ENCODE measurements at places on chromosomes 13 and 19.

- no peak for DNase-seq
Measured at GRCh38 chr13:67036699-67037457, 193.3 kb downstream of the PCDH9 start.

GRCh38 chr13:44030615-44031014 is 150.9 kb downstream of the LACC1 start:
- no peak for DNase-seq

DNA sequence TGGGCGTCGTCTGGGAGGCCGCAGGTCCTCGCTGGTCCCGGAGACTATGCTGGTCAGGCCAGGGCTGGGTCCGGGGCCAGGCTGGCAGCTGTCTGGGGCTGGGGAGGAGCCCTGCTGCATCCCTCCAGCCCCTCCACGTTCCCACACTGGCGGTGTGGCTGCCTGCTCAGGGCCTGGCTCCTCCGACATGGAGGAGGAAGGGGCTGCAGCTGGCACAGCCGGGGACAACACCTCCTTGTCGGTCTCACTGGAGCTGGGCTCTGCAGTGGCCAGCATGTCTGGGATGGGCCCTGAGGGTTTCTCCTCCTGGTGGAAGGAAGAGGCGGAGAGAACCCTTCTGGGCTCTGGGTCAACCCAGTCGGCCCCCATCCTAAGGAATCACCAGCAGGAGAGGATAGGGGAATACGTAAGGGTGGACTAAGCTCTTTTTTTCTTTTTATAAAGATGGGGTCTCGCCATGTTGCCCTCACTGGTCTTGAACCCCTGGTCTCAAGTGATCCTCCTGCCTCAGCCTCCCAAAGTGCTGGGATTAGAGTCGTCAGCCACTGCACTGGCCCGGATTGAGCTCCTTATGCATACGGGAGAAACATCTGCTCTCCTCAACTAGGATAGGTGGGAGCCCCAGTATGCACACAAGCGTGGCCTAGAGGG is 806 bp downstream of the ZNF414 start:
- DNase-seq, result no peak

GRCh38 chr13:42354241-42355091 is 82.5 kb downstream of the AKAP11 start:
- peak; percentile 28 for DNase-seq

DNA sequence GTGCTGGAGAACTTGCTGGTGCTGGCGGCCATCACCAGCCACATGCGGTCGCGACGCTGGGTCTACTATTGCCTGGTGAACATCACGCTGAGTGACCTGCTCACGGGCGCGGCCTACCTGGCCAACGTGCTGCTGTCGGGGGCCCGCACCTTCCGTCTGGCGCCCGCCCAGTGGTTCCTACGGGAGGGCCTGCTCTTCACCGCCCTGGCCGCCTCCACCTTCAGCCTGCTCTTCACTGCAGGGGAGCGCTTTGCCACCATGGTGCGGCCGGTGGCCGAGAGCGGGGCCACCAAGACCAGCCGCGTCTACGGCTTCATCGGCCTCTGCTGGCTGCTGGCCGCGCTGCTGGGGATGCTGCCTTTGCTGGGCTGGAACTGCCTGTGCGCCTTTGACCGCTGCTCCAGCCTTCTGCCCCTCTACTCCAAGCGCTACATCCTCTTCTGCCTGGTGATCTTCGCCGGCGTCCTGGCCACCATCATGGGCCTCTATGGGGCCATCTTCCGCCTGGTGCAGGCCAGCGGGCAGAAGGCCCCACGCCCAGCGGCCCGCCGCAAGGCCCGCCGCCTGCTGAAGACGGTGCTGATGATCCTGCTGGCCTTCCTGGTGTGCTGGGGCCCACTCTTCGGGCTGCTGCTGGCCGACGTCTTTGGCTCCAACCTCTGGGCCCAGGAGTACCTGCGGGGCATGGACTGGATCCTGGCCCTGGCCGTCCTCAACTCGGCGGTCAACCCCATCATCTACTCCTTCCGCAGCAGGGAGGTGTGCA is 587 bp downstream of the S1PR4 start:
- no peak for DNase-seq

- no peak for DNase-seq
Measured at GRCh38 chr19:42092350-42092749, 16.4 kb downstream of the ZNF574 start.

- no peak for DNase-seq
Measured at GRCh38 chr19:31046024-31046423, 303.2 kb downstream of the TSHZ3 start.

GRCh38 chr13:24463078-24463477 is 49.5 kb downstream of the PARP4 start:
- no peak for DNase-seq

DNA sequence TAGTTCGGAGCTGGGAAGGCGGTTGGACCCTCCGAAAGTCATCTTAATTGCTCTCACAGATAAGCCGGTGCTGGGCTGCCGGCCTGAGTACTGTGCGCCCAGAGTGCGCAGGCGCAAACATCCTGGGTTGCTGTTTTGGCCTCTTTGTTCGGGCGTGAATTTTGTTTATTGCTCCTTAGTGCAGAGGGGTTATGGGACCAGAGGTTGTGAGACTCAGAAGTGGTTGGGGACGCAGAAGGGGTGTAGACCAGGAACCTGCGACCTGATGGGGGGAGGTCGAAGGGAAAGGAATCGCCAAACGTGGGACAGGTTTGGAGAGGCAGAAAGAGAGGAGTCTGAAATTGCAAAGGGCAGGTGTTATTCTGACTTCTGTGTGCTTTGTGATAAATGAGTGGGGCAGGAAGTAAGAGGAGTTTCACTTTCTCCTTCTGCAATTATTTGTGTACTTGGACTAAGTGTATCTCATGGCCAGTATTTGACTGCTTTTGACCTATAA is 607 bp upstream of the ZNF566 start:
- DNase-seq, result no peak

DNA sequence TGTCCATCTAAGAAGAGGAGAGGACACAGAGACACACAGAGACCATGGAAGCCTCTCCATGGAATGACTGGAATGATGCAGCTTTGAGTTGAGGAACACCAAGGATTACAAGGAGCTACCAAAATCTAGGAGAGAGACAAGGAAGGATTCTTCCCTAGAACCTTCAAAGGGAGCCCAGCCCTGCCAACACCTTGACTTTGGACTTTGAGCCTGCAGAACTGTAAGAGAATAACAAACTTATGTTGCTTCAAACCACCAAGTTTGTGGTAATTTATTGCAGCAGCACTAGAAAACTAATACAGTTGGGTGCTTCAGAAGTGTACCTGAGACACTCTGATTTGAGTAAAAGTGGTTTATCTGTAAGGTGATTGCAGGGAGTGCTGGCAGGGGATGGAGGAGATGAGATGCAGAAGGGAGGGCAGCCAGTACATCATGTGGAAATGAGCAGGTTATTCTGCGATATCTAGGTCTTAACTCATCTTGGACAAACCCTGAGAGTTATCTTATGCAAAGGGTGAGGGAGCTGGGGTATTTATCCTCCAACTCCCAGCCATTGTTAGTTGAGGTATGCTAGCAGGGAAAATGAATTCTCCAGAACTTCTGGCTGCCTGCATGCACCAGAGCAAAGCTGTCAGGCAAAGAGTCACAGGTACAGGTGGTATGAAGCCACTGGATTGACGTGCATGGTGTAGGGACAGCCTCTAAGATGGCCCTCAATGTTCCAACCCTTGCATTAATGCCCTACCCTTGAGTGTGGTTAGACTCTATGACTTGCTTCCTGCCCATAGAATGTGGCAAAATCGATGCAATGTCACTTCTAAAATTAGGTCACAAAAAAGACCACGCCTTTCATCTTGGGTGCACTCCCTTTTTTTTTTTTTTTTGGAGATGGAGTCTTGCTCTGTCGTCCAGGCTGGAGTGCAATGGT is 31.3 kb upstream of the ADGRL1 start:
- no peak for DNase-seq
